ENCODE measurements at places on chromosomes 5 and 9.

GRCh38 chr5:132907161-132907560 lies 33.7 kb downstream of the LEAP2 start:
- no peak for DNase-seq

DNA sequence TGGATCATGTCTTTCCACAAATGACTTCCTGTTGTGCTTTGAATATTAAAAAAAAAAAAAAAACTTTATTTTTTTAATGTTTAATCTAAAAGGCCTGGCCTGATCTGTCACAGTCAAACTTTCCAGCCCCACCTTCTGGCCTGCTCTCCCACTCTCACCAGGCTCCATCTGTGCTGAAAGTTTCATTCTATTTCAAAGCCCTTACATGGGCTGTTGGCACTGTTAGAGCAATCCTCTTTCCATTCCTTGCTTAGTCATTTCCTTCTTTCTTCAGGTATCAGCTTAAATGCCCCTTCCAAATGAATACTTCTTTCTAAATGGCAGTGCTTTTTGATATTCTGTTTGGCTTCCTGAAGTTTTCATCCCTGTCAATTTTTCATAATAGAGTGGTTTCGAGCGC lies 1104.8 kb upstream of the C9orf72 start:
- DNase-seq: no peak

DNA sequence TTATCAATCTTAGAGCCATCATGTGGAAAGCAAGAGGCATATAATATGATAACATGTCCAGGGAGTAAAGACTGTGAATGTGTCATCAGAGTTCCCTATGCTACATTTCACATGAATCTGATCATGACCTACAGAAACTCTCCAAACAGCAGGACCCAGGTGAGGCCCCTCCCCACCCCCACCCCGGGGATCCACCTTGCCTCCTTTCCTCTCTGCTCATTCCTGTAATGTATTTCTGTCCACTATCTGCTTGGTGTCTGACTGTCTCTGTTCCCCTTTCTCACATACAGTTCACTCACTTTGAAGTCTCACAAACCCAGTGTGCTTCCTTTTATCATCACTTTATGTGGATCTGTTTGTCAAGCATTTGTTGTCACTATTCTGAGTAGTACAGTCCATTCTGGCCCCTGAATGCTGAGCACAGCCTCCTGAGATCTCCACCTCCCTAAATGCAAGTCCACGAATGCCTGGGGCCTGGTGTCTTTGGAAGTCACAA lies 76.4 kb upstream of the SMARCA2 start:
- no peak for DNase-seq

DNA sequence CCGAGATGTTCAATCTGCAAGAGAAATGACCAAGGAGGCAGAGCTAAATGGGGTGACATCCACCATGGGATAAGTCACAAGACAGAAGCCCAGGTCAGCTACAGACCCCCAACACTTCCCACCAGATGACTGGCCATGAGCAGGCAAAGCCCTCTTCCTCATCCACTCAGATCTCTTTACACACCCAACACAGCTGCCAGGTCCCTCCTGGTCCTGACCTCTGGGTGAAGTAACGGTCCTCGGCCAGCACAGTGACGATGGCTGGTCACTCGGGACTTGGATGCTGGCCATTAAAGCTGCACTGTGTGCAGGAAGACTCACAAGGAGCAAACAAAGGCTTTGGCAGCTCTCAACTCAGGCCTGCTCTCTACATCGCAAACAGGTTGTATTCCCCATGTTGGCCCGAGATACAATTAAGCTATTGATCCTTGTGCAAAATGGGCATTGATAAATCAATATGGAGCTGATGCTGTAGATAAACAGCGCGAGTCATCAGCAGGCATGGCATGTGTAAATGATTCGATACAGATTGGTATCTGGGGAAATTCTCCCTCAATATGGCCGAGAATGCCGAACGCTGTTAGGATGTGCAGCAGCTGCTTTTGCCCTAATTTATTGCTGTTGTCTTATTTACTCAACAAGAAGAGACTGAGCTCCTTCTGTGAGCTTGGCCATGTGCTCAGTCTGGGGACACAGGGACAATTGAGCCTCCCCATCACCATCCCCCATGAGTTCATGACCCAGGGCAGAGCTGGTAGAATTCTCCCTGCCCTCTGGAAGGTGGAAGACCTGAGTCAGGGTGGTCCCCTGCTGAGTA lies 98.7 kb downstream of the C5orf15 start:
- DNase-seq: no peak

- DNase-seq: no peak
These were observed 28.8 kb downstream of the CPLX2 start for GRCh38 chr5:175900157-175900556.

DNA sequence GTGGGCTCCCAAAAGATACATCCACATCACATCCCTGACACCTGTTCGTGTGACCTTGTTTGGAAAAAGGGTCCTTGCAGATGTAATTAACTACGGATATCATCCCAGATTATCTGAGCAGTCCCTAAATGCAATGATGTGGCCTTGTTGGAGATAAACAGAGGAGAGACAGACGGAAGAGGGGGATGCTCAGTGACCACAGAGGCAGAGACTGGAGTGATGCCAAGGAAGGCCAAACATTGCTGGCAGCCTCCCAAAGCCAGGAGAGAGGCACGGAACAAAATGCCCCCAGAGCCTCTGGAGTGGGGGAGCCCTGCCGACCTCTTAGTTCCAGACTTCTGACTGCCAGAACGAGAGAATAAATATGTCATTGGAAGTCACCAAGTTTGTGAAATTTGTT lies 15.0 kb upstream of the VAV2 start:
- no peak for DNase-seq

GRCh38 chr9:99112750-99113413 lies 8.0 kb downstream of the TGFBR1 start:
- no peak for DNase-seq

DNA sequence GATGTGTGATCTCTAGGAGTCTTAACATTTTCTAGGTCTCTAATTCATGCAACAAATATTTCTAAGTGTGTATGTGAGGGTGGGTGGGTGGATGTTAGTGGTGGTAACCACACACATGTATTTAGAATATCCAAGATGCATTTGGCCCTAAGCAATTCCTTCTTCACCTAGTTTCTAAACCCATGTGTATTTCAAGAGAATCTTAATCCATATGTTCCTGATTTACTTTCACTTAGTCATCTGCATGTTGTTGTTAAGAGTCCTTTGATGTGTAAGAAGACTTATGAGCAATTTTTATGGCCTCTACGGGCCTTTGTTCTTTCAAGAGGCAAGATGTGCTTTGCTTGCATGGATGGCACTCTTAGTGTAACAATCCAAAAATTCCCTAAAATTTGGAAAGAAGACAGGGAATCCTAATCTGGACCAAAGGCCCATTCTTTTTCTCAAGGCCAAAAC lies 282.6 kb downstream of the SPATA31D1 start:
- DNase-seq: no peak

Measured in left hindlimb (tissue), 1 donor.